GM23338 (cell line): ENCODE measurements at places on chromosomes 5 and 9.
A peak's percentile ranks its signal among the peaks of the same experiment; 100 is the strongest.

DNA sequence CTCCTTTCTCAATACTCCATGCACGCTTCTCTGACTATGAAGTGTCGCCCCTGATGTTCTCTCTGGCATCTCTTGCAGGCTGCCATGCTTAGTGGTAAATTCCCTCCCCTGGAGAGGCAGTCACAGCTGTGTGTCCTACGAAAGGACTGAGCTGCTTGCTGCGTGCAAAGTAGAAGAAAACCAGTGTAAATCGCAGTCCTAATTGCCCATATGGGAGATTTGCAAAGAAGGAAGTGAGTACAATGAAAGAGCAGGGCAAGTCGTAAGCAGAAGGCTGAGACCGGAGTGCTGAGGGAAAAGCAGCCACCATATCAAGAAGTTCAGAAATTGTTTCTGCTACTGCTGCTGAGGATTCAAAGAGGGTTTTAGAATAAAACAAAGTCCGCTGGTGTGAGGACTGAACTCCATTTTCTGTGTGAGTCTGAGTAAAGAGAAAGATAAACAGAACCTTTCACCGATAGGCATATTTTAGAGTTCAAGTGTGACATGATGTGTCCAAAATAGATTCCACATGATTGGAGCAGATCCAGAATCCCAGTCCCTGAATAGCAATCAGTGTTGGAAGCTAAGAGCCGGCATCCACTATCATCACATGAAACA, 507.8 kb upstream of the MPDZ start:
- no peak for DNase-seq

GRCh38 chr5:109239456-109239855, 170.3 kb downstream of the PJA2 start:
- DNase-seq = no peak

- no peak for DNase-seq
Observed at GRCh38 chr5:77186652-77187370, 23.7 kb upstream of the PDE8B start.

GRCh38 chr9:122218071-122218934, 10.5 kb downstream of the LHX6 start:
- DNase-seq = peak; percentile 42

DNA sequence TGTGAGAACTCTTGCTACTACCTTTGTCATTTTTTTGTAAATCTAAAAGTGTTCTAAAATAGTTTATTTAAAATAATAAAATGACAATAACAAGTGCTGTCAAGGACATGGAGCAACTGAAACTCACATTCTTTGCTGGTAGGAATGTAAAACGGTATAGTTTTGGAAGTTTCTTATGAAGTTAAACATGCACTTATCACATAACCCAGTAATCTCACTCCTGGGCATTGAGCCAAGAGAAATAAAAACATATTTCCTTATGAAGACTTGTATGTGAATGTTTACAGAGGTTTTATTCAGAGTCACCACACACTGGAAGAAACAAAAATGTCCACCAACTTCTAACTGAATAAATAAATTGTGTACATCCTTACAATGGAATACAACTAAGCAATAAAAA, 46.0 kb upstream of the COL15A1 start:
- DNase-seq = no peak

DNA sequence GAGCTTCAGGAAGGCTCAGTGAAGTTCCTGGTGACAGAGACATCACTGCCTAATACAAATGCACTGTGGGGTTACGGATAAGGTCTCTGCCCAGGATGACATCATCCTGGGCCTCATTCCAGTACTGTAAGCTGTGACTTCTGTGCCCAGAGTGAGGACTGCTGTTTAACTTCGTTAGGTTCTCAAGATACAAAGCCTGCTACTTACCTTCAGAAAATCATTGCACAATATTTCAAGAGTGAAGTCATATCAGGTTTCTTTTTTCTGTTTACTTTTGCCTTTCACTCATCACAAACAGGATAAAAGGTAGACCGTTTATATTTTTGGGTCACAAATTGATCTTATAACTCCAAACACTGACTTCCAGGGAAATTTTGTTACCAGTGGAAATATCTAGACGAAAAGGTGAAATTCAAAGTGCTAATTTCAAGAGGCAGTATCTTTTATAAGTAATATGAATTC, 241.2 kb downstream of the PIK3R1 start:
- DNase-seq = no peak

DNA sequence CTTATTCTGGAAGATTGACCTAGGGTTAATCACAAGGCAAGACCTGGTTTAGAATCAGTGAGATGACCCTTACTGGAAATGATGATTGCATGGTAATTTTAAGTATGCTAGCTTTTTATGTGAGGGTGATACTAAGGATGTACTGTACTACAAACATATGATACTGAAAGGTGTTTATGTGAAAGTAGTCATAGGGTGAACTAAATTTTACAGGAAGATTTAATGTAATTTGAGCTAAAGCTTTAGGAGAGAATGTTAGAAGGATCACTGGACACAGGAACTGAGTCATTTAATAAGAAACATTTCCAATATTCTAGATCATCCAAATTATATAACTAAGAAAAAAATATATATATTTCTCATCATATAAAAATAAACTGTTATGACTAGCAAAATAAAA, 197.2 kb downstream of the COX7C start:
- no peak for DNase-seq

- DNase-seq = no peak
Observed at GRCh38 chr5:156513123-156513815, 186.3 kb downstream of the SGCD start.

GRCh38 chr5:27868292-27868691, 829.9 kb upstream of the CDH9 start:
- DNase-seq = no peak

DNA sequence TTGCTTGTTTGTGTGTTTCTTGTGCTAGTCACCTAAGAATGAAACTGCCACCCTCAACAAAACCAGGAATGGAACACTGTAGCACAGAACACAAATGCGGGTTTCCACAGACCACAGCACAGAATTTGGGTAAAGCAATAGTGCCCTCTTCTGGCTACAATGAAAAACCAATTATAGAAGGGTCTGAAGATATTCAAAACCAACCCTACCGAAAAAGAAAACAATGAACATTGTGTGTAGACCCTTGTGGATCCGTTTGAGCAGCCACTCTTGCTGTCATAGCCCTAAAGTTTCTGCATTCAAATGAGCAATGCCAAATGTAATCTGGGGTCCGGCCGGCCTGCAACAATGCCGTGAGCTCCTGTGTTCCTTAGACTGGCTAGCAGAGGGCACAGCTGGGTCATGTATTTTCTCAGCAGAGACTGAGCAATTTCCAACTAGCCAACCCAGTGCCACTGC, 8.3 kb upstream of the ENC1 start:
- peak; percentile 72 for DNase-seq

- DNase-seq = no peak
Observed at GRCh38 chr9:35831040-35831439, 2.0 kb downstream of the TMEM8B start.

DNA sequence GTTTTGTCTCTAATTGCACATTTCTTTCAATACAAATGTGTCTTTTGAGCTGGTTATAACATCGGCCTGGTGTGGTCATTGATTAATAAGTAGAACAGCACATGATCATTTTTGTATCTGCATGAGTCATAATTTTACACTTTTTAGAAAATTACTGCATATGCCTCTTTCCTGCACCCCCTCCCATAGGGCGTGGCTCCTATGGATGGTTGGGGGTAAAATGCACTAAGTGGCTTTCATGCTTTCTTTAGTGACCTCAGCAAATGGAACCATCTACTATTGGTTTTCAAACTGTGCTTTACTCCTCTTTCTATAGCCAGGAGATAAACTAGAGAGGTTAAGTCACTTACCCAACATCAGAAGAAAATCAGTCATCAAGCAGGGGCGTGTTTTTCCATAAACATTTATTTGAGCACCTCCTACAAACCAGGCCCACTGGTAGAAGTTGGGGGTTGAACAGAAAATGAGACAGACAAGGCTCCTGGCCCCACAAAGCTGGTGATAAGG, 3.8 kb downstream of the ANXA6 start:
- DNase-seq = no peak

DNA sequence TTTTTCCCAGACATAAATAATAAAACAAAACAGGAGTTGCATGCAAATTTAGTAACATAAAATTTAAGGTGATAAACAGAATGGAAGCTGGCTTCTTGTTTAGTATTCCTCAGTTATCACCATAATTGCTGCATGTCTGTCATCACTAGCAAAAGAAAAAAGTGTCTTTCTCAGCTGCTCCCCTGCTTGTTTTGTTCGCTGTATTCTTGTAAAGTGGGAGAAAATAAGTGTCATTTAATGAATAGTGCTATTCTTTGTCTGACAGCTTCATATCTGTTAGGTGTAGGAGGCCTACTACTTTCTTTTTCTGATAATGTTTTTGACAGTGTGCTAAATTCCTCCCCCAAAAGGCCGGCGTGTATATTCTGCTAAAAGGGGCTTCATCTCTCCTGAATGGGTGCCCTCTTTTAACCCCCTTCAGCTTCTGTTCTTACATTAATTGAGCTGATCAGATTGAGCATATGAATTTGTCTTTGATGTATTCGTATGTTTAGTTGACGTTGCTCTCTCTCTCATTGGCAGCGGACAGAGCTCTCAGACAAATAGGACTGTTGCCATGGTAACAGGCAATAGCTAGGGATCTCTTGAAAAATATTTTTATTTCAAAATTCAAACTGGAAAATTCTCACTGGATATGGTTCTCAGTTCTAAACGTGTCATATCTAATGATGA, 303.8 kb downstream of the KIAA0825 start:
- peak; percentile 51 for DNase-seq

DNA sequence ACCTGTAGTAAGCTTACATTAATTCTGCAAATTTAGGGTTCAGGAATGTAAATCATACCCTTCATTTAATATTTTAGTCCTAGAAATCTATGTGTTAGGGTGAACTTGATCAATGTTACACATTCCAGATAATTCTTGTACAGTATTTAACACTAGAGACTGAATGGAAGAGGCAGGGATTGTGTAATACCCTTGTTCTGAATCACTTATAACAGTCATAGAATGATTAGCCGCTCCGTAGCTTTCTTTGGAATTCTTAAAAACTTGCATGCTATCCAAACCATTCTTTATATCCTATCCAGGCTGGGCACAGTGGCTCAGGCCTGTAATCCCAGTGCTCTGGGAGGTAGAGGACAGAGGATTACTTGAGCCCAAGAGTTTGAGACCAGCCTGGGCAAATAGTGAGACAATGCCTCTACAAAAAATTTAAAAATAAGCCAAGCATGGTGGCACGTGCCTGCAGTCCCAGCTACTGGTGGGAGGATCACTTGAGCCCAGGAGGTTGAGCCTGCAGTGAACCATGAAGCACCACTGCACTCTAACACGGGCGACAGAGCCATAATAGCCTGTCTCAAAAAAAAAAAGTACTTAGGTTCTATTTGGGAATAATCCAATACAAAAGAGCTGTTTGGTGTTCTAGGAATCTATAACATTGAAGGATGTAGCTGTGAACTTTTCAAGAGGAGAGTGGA, 8.3 kb downstream of the ZNF483 start:
- no peak for DNase-seq

DNA sequence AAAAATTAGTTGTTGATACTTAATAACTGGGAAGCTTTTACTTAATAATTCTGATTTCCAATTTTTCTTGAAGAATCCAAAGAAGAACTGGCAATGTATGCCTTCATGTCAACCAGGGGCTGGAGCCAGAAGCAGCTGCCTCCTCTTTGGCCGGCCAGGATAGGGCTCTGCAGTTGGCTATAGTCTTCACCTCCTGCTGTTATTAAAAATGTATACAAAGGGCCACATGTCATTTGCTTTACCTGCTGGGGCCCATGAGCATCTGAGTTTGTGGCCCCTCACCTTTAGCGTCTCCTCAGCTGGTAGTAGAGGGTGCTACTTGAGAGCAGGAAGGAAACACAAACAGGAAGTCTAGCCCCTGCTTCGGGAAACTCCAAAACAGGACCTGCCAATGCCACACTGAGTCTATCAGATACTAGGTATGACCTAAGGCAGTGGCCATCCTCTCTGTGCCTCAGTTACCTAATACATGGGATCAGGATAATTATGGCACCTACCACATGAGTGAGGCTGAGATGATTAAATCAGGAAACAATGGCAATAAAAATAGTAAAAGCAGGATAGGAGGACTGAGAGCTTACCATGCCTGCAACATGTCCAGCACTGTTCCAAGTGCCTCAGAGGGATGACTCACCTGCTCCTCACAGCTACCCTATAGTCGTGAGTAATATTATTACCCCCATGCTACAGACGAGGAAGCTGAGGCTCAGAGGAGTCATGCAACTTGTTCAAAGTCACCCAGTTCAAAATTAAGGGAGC, 21.3 kb downstream of the CCDC69 start:
- DNase-seq = no peak

DNA sequence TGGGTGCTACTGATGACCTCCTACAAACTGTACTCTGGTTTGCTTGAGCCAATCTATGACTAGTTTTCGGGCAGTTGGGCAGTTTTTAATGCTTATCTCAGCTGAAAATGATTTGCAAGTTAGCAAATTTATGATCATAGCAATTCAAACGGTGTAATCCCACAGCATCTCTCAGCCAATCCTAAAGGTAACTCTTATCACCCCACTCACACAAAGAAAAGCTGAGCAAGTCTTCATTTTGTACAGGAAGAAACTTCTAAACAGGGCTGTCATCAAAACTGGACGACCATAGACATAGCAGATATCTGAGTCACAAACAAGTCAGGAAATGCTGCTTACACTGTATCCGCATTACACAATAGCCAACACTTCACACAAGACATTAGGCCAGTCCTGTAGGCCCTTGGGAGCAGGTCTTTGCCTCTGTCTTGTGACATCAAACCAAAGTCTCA, 2.6 kb upstream of the ENC1 start:
- DNase-seq = no peak

- DNase-seq = no peak
Observed at GRCh38 chr5:116521173-116521872, 53.3 kb downstream of the SEMA6A start.

DNA sequence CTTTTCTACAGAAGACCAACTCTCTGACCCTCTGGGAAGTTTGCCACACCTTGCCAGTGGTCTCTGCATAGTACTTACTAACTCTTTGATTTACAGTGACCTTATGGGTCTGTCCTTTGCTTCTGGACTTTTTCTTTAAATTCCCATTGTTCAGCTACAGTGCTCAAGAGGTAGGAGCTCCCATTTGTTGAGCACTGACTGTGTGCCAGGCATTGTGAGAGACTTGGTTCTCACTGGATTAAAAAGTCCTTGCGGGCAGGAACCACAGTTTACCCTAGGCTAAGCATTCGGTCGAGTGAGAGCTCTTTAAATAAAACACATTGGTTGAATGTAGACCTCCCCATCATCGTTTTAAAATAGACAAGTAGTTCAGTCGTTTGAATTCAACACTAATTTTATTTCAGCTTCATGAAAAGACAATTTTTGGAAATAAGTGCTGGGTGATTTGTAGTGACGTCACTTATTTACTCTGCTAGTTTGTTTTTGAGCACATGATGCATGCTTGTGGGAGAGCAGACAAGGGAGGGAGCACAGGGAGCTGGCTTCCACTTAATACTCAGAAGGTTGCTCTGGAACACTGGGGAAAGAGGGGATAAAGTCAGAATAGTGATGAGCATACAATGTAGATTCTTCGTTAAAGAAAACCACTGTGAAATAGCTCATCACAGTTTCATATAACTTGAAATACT, 27.1 kb downstream of the RASGRF2 start:
- DNase-seq = no peak

GRCh38 chr5:39495227-39495626, 70.4 kb upstream of the DAB2 start:
- DNase-seq = no peak

- DNase-seq = no peak
Observed at GRCh38 chr5:172545291-172545801, 91.0 kb upstream of the SH3PXD2B start.

GRCh38 chr9:98838868-98839565, 31.5 kb downstream of the GALNT12 start:
- no peak for DNase-seq
